ENCODE measurements at places on chromosomes 6 and 20.

- DNase-seq, result no peak
Measured at GRCh38 chr6:72579865-72580264, 42.0 kb upstream of the KCNQ5 start.

DNA sequence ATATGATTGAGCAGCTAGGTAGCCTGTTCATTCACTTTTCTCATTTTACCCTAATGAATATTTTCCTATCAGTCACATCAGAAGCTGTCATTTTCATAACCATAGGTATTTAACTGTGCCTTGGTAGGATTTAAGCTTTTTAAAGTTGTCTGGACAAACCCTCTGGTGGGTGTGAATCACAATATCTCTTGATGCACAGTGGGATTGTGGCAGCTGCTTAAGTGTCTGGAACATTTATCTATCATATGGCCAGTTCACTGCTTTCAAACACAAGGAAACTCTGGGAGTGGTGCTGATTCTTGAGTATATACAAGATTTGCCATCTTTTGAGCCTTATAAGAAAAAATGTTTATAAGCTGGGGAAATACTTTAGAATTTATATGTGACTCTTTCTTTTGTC, 87.0 kb upstream of the SUPT3H start:
- DNase-seq, result no peak

- DNase-seq, result no peak
Measured at GRCh38 chr6:33836806-33837469, 33.1 kb upstream of the MLN start.

DNA sequence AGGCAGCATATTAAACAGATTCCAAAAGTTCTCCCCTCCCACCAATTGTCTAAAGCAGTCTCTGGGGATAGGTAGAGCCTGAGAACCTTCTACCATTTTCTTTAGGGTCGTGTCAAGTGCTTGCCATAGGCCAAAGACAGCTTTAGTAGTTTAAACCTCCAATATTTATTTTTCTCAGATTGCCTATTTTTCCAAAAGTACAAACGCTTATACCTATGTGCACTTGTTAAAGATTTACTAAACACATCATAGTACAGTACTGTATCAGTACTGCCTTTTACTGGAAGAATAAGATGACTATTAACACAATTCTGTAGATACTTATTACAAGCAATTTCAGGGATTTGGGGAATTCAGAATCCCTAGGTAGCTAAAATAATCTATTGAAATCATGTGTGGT, 29.4 kb downstream of the AKIRIN2 start:
- DNase-seq, result no peak

- peak; percentile 18 for DNase-seq
Measured at GRCh38 chr6:161830866-161831616, 557.2 kb upstream of the AGPAT4 start.

DNA sequence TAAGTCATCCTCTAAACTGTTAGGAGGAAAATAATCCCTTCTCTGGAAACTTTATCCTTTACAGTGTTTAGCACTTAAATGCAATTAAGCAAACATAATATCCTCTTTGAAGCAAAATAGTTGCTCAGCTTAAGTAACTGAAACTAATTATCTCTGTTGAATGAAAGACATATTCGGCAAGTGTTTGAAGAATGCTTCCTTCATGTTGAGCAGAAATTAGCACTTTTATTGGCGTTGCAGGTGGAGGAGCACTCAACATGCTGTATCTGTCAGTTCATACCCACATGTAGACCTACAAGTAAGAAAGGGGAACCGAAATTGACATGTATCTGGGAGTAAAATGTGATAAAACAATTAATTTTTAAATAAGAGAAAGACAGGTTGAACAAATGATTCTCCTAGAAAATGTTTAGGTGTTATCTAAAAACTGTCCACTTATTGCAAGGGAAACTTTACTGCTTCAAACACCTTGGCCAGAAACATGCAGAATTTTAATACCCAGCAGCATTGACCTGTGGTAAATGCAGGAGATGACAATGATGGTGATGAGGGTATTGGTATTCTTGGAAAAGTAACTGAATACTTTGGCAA, 987.0 kb upstream of the MAP3K7 start:
- no peak for DNase-seq

DNA sequence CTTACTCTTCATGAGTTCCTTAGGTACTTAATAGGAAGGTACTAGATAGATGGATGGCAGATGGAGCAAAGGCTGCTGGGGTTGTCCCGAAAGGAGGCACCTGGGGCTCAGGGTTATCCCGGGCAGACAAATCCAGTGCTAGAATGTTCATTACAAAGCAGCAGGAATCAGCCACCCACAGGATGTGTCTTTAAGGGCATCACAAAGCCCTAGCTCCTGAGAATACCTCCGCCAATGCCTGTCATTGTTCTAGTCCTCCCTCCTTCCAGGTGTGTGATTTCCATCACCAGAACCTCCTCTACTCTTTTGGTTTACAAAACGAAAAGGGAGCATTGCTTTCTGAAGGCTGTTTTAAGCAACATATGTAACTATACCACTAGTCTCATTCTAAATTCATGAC, 138.1 kb downstream of the KIF6 start:
- DNase-seq, result no peak

DNA sequence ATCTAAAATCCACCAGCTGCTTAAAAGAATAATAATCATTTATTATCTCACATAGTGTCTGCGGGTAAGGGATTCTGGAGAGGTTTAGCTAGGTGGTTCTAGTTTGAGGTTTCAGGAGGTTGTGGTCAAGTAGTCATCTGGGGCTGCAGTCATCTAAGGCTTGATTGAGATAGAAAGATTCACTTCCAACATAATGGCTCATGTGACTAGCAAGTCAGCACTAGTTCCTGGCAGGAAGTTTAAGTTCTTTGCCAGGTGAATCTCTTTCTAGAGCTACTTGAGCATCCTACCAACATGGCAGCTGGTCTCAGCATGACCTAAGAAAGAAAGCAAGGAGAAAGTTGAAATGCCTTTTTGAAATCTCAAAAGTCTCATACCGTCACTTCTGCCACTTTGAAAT, 128.8 kb downstream of the EDN1 start:
- no peak for DNase-seq

DNA sequence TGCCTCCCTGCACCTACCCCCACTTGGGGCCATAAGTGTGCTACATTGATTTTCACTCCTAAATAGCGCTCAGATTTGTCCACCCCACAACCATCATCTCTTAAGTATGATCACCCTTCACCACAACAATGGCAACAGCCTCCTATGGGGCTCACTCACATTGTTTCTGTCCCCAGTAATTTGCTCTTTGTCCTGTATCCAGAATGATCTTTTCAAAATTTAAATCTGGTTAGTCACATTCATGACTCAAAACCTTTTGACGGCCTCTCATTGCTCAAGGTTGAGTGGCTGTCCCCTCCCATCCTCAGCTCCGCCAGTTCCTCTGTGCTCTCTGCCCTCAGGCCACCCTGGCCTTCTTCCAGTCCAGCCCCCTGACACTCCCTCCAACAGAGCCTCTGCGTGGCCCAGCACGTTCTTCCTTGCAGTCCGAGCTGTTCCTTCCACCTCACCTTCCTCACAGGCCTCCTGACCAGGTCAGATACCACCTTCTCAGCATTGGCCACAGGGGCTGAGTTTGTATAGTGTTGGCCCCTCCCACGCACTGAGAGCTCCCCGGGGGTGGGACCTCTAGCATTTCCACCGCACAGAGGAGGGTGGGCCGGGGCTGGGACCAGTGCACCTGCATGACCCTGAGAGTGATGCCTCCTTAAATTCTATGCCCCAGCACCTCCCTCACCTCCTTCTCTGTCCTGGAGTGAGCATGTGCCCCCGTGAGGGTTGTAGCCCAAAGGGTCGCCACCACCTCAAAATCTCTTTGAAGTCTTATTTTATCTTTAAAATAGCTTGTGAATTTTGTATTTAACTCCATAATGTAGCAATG, 2.4 kb upstream of the PPP1R3G start:
- DNase-seq, result peak; percentile 74

DNA sequence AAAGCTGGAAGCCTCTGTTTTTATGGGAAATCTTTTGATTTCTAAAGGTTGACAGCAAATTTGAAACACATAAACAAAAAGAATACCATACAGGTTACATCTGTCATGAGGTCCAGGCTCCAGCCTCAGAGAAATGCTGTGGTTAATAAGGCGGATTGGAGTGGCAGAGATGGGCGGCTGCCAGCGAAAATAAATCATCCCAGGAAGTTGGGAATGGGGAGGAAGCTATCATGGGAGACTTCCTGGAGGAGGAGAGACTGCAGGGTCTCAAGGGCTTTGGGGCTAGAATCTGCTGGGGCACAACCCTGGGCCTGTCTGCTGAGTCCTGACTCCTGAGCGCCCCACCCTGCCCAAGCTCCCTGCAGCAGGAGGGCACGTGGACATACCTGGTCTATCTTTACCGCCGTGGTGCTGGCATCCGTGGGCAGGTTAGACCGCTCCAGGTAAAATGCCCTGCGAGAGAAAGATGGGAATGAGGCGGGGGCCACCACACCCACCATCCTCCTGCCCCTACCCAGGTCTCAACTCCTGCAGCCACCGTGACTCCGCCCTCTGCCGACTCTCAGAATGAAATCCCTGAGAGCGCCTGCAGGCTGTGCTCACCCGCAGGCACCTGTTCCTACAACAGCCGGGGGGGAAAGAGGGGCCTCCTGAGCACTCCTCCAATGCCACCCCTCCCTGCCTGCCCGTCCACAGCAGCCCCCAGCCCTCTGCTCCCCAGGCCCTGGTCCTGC, 197.3 kb downstream of the PREX1 start:
- no peak for DNase-seq
